ENCODE measurements at places on chromosomes 4 and X. TPM values are rescaled to one million over a fixed set of nuclear protein-coding genes. Genes with fewer than 3 reads are reported as not detected.

RS1 gene
- polyA plus RNA-seq: 0.12 TPM

KIF4A gene
- polyA plus RNA-seq: 20.6 TPM

- no peak for DNase-seq
These were observed 6.5 kb downstream of the PNMA6E start for GRCh38 chrX:153394612-153395011.

DNA sequence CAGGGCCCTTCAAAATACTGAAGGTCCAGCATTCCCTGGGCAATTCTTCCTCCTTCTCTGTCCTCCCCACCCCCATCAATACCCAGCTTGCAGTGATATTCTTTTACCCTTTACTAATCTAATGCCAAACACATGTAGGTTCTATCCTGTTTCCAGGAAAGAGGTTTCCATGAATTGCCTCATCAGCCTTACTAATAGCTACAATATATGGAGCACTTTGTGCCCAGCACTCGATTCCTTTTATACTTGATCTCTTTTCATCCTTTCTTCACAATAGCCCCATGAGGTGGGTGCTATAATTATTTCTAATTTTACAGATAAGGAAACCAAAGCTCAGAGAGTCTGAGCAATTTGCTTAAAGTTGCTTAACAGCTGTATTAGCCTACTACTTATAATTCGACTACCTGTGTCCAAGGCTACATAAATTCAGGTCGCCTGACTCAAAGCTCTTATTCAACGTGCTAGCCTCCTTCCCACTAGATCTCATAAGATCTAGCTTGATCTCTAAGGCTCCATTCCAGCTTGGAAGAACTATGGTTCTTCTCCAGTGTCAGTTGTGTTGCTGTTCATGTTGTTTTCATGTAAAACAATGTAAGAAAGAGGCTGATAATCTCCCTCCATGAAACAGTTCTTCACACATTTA lies 229.6 kb upstream of the PGRMC2 start:
- no peak for DNase-seq

FMR1NB gene
- polyA plus RNA-seq: not detected

- DNase-seq: no peak
These were observed 14.5 kb downstream of the HMGB2 start for GRCh38 chr4:173319696-173320095.

- no peak for DNase-seq
These were observed 61.3 kb upstream of the UNC5C start for GRCh38 chr4:95610061-95610569.

DNA sequence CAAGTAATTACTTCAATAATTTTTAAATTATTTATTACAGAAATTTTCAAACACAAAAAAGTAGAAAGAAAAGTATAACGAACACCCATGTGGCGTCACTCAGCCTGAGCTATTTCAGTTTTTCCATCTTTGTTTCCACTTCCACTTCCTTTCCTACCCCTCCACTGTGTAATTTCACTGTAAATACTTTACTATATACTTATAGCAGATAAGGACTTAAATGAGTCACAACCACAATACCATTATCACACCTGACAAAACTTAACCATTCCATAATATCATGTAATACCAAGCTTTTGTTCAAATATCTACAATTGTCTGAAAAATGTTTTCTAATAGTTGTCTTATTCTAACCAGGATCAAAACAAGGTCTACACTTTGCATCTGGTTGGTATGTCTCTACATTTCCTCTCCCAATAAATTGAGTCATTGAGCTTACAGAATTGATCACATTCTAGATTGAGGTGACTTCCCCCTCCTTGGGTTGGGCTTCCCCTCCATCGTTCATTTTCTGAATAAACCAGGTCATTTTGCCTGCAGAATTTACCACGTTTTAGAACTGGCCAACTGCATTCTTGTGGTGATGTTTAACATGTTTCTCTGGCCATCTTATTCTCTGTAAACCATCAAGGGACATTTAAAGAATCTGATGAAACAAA lies 48.7 kb downstream of the ATP10D start:
- no peak for DNase-seq

All from renal pelvis (tissue), 12 donors.